ENCODE measurements at places on chromosomes 1 and 21. TPM values are rescaled to one million over a fixed set of nuclear protein-coding genes. Genes with fewer than 3 reads are reported as not detected.

DNA sequence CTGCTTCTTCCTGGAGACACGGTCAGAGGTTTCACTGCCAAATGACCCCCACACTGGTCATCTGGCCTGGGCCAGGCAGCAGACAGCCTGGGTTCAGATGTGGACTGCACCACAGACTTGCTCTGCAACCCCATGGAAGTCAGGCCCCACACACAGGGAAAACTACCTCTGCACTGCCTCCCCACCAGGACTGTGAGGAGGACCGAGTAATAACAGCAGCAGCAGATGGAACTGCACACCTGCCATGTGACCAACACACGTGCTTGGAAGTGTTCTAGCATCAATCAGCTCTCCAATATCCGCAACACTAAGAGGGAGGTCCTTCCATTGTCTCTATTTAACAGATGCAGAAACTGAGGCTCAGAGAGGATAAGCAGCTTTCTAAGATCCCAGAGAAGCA lies 51.4 kb downstream of the SLC9A1 start:
- DNase-seq: no peak

GRCh38 chr1:78291872-78292271 lies 198.9 kb upstream of the PTGFR start:
- no peak for DNase-seq

DNA sequence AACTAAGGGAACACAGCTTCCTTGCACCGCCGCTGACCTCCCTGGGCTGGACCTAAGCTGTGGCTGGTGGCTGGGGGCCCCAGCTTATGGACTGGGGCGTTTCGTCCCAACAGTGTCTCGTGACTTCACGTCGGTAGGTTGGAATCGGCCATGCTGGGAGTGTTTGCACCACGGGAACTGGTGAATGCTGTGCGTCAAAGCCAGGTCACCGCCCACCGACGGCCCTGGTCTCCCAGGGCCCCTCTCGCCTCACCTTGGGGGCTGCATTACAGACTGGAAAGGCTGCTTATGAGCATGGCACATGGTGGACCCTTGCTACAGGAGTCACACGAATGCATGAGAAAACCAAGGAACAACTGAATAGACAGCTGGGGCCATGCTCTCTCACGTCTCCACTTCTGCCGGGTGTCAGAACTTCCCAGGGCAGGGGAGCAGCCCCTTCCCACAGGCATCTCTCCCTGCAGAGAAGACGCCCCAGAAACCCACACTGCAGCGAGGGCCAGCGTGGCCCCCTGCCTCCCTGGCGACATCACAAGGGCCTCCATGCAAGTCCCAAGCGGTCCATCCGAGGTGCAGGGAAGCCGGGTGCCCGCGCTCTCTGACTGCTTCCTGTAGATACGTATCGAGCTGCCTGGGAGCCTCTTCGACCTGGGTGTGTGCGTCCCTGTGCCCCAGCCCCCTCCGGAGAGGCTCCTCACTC lies 81.7 kb downstream of the SIK1 start:
- DNase-seq: no peak

GRCh38 chr1:230423261-230423660 lies 2.9 kb downstream of the PGBD5 start:
- no peak for DNase-seq

DNA sequence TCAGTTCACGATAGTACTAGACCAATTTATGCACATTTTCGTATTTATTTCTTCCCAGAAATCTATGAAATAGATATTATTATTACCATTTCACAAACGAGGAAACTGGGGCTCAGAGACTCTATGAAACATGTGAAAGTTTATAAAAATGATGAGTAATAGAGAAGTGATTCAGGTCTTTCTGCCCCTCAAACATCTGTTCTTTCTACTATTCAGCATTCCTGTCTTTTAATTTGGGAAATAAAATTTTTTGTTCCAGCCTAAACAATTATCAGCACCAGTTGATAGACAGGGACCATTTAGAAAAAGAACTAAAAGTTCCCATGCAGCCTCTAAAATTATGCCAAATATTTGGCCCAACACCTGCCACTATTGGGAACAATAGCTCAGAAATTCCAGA lies 585.1 kb downstream of the PTPRC start:
- peak; percentile 42 for DNase-seq

GRCh38 chr1:32219022-32219421 lies 3.1 kb downstream of the TMEM234 start:
- peak; percentile 48 for DNase-seq

- no peak for DNase-seq
These were observed 34.2 kb downstream of the PGBD5 start for GRCh38 chr1:230391776-230392535.

DNA sequence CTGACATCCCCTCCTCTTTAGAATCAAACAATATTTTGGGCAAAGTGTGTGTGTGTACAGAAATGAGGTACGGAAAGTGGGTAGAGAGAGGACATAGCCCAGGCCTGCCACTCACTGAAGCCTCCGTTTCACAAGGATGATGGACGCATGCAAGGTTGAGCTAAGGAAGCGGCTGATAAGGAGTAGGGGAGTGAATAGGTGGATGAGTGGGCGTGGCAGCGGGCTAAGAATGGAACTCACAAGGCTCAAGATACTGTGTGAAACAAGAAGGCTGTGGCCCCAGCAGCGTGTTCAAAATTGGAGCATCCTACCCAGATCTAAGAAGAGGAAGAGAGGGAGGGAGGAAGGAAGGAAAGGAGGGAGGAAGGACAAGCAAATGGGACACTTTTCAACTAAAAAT lies 37.5 kb downstream of the VWA5B1 start:
- no peak for DNase-seq

DNA sequence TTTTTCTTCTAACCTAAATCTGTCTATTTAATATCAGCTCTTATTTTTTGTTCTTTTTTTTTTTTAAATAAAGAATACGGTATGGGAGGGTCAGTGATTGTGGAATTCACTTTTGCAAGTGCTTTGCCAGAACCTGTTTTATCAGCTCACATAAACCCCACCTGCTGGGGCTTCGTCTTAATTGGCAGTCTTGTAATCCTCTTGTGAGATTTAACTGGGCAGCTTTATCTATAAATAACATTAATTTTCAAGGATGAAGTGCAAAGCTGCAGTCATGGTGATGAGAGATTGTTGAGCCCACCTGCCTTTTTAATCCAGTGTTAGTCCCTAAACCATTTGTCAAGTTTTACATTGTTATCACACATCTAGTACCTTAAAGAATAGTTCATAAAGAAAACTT lies 18.2 kb upstream of the PDC start:
- no peak for DNase-seq

DNA sequence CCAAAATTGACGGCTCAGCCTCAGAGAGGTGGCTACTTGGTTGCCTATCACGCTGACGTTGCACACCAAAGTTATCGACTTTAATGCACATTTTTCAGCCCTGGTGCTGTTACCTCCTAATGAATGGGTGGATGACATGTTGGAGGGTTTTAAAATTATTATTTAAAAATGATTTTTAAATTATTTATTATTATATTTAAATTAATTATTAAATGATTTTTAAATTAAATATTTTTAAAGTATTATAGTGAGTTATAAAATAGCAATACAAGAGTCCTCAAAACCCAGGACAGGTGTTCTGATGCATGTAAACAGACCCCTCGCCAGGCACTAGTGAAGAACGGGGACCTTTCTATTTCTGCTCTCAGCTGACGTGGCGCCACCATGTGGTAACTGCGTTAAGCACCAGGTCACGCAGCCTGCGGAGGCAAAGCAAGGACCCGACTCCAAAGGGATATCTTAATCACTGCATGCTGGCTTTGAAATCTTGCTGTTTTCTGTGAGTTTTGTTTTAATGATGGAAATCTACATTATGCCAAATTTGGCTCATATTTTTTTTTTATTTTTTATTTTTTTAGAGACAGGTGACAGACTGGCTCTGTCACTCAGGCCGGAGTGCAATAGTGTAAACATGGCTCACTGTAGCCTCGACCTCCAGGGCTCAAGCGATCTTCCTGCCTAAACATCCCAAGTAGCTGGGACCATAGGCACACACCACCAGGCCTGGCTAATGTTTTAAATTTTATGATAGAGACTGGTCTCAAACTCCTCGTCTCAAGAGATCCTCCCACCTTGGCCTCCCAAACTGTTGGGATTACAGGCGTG lies 22.6 kb downstream of the CASP9 start:
- DNase-seq: peak; percentile 49

DNA sequence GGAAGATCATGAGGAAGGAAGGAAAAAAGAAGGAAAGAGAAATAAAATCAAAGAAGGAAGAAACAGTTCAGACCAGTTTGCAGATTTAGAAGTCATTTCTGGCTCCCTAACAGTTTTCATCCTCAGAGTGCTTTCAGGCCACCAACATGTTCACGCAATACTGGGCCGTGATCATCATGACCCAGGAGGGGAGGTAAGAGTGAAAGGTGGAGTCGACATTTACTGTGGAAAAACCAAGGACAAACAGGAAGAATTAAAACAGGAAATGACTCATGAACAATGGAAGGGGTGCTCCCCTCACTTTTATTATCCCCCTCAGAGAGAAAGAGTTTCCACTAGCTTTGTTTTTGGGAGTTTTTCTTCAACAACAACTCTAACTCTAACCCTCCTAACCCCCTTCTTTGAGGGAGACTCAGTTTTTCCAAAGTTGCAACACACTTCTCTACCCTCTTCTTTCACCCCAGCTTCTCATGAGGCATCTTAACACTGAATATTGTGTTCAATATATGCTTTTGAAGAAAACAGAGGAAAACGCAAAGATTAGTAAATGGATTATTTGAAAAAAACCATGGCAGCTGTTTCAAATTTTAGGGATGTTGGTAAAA lies 60.4 kb downstream of the VANGL2 start:
- no peak for DNase-seq

GRCh38 chr1:32546611-32547010 lies 7.4 kb downstream of the ZBTB8A start:
- DNase-seq: no peak

DNA sequence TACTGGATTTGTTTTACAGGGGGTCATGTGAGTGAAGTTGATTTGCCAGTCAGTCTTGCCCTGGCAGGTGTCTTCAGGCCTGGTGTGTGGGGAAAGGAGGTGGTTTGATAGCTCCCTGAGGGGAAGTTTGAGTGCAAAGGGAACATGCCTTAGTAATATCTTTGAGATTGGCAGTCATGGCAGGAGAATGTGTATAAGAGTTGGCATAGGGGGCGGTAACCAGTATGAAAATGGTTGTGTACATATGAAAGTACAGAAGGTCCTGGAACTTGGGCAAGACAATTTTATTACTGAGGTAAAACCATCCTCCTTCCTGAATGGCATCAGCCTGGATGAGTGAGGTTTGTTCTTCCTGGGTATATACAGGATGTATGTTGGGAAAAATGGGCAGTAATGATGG lies 37.6 kb upstream of the PLA2G5 start:
- no peak for DNase-seq

- no peak for DNase-seq
These were observed 115.6 kb upstream of the GUCA2B start for GRCh38 chr1:42037586-42037985.

DNASE2B gene
- polyA plus RNA-seq: not detected

LEFTY1 gene
- not detected for polyA plus RNA-seq

FBXO42 gene
- 19.6 TPM for polyA plus RNA-seq

KCNA3 gene
- 0.09 TPM for polyA plus RNA-seq

S100A14 gene
- 0.10 TPM for polyA plus RNA-seq

PROK1 gene
- polyA plus RNA-seq: not detected

All from IMR-90 (cell line).